ENCODE measurements at places on chromosomes 13 and 19.

- no peak for DNase-seq
Measured at GRCh38 chr19:4058693-4059452, 7.8 kb downstream of the ZBTB7A start.

DNA sequence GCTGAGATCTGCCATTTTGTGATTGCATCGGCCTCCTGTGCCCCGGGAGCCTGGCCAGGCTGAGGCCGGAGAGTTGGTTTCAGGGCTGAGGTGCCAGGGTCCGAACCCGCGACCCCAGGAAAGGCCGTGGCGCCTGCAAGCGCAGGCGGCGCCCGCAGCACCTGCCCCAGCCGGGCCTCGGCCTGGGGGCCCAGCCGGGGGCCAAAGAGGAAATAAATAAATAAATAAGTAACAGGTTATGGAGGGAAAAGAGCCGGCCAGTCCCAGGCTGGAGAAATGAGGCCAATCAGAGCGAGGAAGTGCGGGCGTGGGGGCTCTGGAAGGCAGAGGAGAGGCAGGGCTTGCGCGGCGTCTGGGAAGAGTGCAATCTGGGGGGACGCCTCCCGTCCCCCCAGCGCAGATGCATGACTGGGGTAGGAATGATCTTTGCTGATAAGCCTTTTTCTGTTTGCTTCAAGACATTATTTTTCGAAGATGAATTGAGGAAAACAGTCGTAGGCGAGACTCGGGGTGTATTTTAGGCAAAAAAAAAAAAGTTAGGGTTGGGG lies 145.6 kb upstream of the ZNF536 start:
- no peak for DNase-seq

DNA sequence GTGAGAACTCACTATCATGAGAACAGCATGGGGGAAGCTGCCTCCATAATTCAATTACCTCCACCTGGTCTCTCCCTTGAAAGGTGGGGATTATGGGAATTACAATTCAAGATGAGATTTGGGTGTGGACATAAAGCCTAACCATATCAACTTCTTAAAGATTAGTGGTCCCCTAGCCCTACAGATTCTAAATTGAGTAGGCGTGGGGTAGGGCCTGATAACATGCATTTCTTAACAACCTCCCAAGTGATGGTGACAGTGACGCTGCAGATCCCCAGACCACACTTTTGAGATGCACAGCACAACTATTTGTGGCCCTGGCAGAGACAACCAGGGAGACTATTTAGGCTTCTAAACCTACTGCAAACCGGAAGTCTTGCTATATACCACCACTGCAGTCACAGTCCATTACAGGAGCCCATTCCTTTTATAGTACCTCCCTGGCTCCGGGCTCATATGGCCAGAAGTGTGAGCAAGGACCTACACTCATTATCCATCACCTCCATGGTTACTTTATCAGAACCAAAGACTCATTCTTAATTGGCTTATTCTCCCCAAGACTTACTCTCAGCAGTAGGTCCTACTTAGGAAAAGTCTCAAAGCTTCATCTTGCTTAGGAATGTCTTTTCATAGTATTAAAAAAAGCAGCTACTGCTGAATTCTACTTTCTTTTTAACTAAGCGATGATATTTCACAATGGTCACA lies 2.1 kb upstream of the DPY19L3 start:
- no peak for DNase-seq

DNA sequence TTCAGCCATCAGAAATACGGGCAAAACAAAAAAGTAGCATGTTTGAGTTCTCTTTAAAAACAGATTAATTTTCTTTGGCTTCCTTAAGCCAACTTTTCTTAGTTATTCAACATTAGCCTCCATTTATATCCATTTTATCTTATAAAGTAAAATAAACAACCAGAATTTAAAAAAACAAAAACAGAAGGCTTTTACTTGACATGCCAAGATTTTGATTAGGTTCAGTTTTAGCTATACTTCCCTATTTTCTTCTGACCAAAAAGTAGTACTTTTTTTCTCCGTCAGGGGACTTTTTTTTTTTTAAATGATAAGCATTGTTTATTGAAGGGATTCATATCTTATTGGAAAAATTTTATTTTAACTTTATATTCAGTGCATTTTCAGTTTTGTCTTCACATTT lies 18.1 kb downstream of the RNASEH2B start:
- no peak for DNase-seq

- DNase-seq = no peak
Measured at GRCh38 chr19:32172566-32173160, 172.7 kb upstream of the ZNF507 start.
